ENCODE measurements at places on chromosomes 2 and 18.
A peak's percentile ranks its signal among the peaks of the same experiment; 100 is the strongest.

DNA sequence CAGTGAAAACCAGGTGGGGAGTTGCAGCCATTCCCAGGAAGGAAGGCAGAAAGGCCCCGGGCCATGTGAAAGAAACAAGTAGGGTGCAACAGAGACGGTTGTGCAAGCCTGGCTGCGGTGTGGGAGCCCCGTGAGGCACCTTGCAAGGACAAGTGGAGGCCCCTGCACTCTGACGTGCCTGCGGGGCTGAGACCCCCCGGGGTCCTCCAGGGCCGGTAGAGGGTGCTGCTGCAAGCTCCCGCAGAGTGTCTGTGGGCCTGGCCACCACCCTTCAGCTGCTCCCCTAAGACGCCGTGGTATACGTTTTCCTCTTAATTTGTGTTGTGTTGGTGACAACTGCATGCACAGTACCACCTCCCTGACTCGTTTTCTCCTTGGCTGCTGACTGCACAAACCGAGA lies 27.4 kb upstream of the MC5R start:
- DNase-seq: no peak

DNA sequence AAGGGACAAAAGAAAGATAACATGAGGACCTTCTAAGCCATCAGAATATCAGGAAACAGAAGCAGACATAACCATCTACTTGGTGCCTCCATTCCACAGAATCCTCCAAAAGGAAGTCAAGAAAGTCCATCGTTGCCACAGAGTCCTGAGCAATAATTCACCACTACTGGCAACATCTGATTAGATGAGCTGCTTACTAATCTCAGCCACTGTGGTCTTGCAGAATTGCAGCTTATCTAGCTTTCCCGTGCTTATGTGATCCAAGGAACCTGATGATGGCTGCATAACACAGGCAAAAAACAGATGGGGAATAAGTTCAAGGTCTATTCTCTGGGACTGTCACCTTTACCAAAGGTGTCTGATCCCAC lies 278.5 kb downstream of the AFF3 start:
- no peak for DNase-seq

DNA sequence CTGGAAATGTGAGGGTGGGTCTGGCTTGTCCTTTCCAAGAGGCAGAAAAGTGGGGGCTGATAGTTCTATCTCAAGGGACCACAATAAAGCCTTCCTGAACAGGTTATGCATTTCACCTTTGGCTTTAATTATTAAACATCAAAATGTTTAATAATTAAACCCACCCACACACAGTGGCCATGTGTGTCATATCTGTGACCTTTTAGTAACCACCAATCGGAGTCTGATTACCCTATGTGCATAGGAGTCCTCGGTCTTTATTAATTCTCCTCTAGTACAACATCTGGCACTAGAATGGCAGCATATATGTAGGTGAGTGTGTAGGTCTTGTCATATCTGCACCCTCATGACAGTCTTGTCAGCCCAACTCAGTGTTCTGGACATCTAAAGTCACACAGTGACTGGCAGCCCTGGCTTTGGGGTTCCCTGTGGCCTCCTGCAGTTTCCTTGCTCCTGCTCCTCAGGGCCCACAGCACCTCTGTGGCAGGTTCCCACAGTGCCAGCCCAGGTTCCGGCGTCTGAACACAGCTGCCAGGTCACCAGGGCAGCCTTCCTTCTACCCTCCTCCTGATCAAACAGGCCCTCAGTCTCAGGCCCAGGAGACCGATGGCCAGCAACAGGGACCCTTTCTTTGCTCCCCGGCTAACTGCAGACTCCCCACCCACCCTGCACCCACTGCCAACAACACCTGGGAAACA lies 100.9 kb downstream of the MTCL1 start:
- DNase-seq: no peak

DNA sequence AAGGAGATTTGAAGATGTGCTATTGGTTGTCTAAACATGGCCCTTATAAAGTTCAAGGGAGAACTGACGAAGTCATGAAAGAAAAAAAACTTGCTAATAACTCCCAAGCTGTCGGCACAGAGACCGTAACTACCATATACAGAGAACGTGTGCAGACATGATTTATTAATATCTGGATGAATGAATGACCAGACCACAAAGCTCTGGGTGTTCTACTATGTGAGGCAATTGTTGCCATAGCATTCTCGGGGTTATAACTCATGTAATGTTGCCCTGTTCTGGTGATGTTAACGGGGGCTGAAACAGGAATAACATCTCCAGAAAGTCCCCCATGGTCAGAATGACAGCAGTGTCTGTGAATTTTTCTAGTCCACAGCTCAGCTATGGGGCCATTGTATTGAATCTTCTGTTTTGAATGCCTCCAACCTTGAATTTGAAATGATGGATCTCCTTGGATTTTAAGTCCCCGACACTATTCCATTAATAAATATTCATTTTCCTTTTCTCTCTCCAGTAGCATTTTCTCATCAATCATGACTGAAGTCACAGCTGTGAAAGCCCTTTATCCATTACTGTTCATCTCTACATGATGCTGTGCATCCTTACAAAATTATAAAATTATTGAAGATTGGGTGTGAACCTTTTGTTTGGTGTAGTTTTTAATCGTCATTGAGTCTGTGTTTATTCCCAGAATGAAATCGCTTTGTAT lies 483.4 kb upstream of the KLHL29 start:
- no peak for DNase-seq

DNA sequence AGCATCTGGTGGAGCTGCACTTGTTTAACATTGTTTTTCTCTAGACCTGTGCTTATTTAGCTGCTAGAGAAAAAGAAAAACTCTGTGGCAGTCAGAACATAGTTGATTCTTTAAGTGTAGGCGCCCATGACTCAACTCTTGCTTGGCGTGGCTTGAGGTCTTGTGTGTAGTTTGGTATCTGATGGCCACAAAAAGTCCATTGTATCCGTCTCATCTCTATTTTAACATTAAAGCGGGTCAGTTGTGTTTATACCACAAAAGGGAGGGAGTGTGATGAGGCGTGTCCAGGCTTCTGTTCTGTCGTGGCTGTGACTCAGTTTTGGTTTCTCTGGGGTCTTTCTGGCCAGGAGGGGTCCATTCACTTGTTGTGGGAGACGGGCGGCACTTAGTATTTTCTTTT lies 24.2 kb upstream of the UGT1A8 start:
- no peak for DNase-seq

DNA sequence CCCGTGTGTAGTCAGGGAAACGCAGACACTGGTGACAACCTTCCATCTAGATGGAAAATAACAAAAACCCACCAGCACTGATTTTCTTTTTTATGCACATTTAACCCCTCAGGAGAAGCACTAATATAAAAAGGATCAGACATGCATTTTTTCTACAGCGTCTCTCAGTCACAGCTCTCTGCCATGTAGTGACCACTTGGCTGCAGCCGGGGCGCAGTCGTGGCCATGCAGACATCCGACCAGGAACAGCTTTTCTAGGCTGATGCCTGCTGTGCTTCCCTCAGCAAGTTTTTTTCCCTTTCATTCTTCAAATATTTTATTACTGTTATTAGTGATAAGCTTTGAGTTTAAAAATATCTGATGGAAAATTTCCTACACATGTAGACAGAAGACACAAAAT lies 63.3 kb downstream of the MERTK start:
- DNase-seq: no peak

- no peak for DNase-seq
Observed at GRCh38 chr2:29821591-29821990, 99.8 kb downstream of the ALK start.

GRCh38 chr2:82793711-82794435 lies 1665.2 kb downstream of the SUCLG1 start:
- peak; percentile 78 for DNase-seq

GRCh38 chr2:179857236-179857635 lies 4.2 kb downstream of the ZNF385B start:
- DNase-seq: no peak

GRCh38 chr2:222743251-222743812 lies 71.9 kb downstream of the MOGAT1 start:
- no peak for DNase-seq

DNA sequence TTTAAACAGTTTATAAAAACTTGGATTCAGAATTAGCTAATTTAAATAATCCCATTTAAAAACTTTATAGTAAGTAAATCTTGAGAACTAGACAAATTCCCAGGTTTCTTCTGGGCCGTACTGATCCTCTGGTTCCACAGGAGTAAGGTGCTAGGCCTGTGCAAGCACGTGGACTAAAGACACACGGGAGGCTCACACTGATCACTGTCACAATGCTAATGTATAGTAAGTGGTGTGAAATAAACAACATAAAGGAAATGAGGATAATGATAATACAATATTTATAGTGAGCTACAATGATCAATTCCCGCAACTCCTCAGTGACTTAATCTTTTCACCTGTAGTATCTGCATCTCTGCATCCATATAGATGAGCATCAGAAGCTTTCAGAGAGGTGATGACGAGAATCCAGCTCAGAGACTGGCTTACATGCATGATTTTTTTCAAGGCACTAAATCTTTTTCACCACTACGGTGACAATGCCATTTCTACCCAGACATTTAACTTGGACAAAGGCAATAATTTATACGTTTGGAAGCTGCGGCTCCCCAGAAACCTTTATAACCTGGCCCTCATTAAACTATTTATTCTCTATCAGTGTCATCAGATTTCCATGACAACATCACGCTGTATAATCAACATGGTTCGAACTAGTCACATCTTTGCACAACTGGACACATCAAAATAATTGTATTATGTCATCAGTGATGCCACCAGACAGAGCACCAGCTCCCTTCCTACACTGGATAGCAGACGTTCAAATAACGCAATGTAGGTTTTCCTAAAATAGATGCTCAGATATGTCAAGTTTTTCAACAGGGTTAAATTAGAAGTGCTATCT lies 196.2 kb downstream of the ZNF385B start:
- no peak for DNase-seq

- no peak for DNase-seq
Observed at GRCh38 chr18:46471809-46472498, 185.1 kb downstream of the LOXHD1 start.

- DNase-seq: no peak
Observed at GRCh38 chr2:219569635-219570034, 1.7 kb downstream of the OBSL1 start.

DNA sequence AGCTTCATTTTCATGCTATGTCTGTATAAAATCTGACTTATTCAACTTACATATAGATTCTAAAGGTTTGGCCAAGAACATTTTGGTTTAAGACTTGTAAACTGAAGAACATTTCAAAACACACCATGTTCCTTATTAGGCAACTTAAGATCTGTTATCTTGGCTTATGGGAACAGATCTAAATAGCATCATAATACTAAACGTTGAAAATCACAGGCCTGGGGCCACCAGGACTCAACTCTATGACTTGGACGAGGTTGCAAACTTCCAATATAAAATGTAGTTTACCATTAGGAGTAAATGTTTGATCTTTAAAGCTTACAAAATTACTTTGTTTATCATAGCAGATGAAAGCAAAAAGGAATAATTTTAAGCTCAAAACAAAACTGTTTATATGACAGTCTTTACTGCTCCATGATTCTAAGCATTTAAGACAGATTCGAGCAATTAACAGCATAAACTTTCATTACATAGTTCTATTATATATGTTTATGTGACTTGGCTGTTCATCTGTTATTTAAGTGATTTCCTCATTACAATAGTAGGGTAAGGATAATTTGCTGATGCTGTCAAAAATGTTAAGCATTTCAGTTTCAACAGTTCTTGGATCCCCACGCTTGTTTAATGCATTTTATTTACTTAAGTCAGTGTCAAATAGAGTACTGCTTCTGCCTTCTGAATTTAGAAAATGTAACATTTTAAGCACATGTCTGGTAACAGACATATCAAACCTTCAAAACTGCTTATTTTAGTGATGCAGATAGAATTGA lies 8.3 kb downstream of the TCF4 start:
- no peak for DNase-seq

GRCh38 chr2:47034973-47035609 lies 119.5 kb upstream of the MCFD2 start:
- no peak for DNase-seq

DNA sequence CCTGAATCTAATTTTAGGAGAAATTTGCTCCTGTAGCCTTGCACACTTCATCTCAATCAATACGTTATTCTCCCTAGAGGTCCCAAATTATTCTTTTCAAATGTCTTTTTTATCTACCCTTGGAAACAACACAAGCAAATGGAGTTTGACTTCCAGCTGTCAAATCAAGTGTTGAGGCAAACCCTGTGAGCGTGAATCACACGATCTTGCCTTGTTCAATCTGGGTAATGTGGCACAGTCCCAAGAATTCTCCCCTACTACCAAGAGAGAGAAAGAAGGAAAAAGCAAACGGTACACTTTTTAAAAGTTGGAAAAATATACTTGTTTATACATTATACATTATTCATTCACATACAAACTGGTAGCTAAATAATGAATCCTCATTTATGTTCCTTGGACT lies 2035.3 kb upstream of the CELF4 start:
- no peak for DNase-seq

DNA sequence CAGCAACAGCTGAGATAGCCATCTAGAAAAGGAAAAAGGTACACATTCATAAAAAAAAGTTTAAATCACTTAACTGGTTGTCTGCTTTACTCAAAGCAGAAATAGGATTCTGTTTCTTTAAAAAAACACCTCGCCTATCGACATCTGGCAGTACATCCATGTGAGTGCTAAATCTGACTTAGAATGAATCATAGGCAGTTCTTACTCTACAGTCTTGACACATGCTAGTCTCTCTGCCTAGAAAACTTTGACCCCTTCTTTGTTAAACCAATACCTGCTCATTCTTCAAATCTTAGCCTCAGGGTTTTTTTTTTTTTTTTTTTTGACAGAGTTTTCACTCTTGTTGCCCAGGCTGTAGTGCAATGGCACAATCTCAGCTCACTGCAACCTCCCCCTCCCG lies 37.1 kb upstream of the GPR75 start:
- no peak for DNase-seq

- no peak for DNase-seq
Observed at GRCh38 chr2:55148269-55148668, 83.8 kb downstream of the CLHC1 start.

DNA sequence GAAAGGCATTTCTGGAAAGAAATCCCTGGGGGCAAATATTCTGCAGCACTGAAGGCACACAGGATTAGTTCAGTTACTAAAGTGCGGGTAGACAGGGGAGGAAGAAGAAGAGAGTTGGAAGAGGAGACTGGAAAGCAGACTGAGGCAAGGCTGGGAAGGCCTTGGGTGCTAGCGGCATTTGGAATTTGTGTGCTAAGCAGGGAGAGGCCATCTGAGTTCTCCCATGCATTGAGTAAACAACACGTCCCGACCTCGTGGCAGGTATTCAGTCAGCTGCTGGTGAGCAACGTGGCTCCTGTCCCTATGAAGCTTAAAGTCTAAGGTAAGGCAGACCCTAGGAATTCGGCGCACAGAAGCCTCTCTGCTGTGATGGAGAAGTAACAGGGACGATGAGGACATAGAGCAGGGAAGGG lies 30.7 kb downstream of the ATP8B1 start:
- no peak for DNase-seq

- DNase-seq: no peak
Observed at GRCh38 chr18:48946329-48946835, 4.4 kb downstream of the SMAD7 start.

DNA sequence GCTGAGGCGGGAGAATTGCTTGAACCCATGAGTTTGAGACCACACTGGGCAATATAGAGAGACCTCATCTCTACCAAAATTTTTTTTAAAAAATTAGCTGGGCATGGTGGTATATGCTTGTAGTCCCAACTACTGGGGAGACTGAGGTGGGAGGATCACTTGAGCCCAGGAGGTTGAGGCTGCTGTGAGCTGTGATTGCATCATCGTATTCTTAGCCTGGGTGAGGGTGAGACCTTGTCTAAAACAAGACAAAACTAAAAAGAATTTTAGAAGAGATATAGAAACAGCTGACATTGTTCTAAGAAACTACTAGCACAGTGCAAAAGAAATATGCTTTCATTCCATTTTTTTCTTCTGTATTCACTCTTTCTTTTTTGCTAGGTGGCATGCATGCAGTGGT lies 298.4 kb downstream of the NYAP2 start:
- no peak for DNase-seq

Data from spinal cord (tissue), 10 donors.